ENCODE measurements at places on chromosomes 6 and 20. TPM values are rescaled to one million over a fixed set of nuclear protein-coding genes. Genes with fewer than 3 reads are reported as not detected.

Gene OR2W1
- total RNA-seq: not detected

Gene CST9
- total RNA-seq: not detected

Gene SLC35D3
- total RNA-seq: not detected

Gene SNX21
- total RNA-seq: 27.0 TPM

Gene GNMT
- not detected for total RNA-seq

Gene ECT2L
- not detected for total RNA-seq

Gene SLC17A2
- total RNA-seq: not detected
